ENCODE measurements at places on chromosomes 16 and 17.

DNA sequence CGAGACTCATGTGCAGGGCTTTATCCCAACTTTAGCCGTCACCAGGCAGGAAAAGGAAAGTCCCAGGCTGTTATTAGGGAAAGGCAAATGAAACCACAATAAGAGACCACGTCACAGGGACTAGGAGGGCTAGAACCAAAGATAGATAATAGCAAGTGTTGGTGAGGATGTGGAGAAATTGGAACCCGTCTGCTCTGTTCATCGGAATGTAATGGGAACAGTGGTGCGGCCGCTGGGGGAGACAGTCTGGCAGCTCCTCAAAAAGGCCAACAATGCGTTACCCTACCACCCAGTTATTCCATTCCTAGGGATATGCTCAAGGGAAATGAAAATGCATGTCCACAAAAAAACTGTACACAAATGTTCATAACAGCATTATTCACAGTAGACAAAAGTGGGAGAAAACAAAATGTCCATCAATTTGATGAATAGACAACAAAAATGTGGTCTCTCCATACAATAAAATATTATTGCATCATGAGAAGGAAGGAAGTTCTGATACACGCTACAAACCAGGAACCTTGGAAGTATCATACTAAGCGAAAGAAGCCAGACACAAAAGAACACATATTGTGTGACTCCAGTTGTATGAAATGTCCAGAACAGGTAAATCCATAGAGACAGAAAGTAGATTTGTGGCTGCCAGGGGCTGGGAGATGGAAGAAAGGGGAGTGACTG lies 19.5 kb upstream of the USP10 start:
- no peak for DNase-seq

GRCh38 chr17:43645450-43645764 lies 16.3 kb downstream of the MEOX1 start:
- no peak for DNase-seq

DNA sequence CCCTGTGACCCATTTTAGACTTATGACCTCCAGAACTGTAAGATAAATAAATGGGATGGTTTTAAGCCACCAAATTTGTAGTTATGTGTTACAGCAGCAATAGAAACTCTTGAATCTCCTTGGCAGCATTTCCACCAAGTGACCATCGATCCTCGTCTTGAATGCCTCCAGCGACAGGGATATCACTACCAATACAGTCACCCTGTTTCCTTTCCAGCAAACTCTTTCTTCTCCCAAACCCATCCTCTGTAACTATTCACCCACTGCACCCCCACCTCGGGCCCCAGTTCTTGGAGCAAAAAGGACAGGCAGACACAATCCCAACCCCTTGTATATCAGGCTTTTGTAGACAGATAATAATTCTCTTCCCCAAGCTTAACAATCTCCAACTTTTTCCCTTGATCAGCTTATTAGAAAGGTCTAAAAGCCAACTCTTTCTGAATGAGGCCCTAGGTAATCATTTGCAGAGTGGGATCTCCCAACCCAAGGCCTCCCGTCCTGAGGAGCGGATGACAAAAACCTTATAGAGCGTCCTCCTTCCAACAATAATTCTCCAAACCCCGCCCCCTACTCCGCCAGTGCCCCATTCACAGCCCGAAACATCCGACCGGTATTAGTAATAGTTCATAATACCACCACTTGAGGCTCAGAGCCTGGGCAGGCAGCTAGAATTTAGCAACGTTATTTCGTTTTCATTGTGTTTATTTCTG lies 14.7 kb upstream of the PLLP start:
- DNase-seq, result peak; percentile 74

GRCh38 chr16:3063625-3064386 lies 1.6 kb upstream of the IL32 start:
- no peak for DNase-seq

- DNase-seq, result no peak
These were observed 3.0 kb downstream of the PYCARD start for GRCh38 chr16:31199430-31200041.
